H4 (cell line): ENCODE measurements at places on chromosomes 5 and 9. TPM values are rescaled to one million over a fixed set of nuclear protein-coding genes. Genes with fewer than 3 reads are reported as not detected.

DNA sequence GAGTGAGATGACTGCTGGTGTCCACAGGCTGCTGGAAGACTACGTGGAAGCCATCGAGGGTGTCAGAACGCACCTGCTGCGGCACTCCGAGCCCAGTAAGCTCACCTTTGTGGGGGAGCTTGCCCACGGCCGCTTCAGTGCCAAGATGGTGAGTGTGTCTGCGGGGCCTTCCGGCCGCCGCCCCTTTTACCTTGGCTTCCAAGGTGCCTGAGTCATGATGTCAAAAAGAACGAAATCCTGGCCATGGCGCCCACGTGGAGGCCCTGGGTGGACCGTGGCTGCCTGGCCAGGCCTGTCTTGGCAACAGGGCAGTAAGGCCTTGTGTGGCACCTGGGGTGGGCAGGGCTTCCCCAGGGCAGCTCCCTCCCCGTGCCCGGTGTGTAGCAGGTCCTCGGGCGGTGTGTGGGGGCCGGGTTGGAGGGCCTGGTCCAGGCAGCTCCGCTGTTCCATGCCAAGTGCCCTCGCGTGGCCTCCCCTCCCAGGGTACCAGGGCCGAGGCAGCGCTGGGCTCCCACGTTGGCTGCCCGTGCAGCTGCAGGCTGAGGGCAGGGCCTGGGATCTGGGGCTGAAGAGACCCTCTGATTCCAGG, 7.8 kb downstream of the DPP7 start:
- no peak for DNase-seq

GRCh38 chr5:103177543-103177942, 57.4 kb downstream of the PPIP5K2 start:
- DNase-seq = no peak

- peak; percentile 69 for DNase-seq
Observed at GRCh38 chr5:177599731-177600507, at the start of gene B4GALT7. B4GALT7 (plus strand) TSS chr5:177600132; CDS start chr5:177600211, 79 bp downstream.

- DNase-seq = no peak
Observed at GRCh38 chr5:75985077-75985476, 98.1 kb upstream of the SV2C start.

GRCh38 chr5:93018461-93018860, 562.6 kb downstream of the NR2F1-AS1 start:
- DNase-seq = no peak

DNA sequence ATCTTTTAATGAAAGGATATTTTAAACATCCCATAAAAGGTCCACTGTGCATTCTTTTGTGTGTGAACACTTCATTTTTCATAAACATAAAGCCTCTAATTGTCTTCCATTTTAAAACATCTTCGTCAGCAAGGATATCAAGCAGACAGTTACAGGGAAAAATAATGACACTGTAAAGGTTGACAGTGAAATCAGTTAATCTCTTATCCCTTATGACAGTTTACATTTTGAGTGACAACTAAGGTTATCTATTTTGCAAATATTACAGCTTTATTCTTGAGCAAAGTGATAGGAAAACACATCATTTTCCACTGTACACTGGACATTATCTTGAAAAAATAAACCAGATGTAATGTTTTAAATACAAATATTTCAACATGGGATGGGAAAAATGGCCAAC, 28.7 kb upstream of the EFNA5 start:
- no peak for DNase-seq

DNA sequence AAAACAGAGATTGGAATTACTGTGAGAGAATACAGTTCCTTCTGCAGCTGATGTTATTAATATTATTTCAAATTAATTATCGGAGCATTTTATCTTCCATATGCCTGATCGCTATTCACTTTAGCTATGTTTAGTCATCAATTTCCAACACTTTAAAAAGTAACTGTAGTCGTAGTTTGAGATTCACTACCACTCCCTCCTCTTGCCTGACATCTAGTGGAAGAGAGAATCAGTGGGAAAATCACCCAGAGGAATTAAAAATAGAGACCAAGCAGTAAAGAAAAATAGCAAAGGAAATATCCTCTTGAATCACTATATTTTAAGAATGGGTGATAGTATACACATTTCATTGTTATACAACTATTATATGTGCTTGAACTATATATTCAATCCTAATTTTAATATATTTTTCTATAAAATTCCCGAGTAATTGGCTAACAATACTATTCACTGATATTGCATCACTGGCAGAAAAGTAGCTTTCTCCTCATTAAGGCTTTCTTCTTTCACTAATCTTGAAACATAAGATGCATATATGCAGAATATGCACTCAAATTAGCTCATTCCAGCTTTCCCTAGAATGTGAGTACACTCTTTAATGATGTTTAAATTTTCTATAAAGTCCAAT, 708.7 kb downstream of the CDH9 start:
- DNase-seq = peak; percentile 28

DNA sequence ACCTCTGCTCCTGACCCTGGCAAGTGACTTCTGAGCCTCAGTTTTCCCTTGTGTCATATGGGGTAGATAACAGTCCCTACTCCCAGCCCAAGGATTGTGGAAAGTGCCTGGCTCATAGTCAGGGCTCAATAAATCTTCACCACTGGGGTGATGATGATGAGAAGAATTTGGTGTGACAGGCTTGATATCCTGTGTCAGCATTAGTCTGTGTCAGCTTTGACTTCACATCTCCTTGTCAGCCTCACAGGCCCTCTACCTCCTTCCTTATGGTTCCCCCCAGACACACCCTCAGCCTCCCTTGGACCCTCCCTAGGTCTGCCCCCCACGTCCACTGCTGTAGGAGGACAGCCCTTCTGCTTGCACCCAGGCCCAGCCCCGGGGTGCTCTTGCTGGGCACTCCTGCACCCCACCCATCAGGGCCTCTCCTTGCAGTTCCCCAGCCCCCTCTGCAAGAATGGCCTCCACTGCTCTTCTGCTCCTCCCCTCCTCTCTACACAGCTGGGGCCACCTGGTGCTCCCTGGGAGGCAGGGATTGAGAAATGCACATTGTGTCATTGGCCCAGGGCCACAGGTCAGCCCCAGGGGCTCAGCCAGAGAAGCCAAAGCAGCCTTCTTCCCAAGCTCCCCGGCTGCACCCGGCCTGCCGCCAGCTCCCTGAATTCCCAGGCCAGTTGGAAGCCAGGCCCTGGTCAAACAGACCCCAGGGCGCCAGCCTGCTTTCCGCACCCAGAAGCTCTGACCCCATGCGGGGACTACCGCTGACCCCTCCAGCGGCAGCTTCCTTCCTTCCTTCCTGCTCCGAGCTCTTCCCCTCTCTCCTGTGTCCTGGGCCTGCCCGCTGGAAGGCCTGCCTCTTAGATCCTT, 7.7 kb downstream of the FGFR4 start:
- DNase-seq = peak; percentile 84

- DNase-seq = no peak
Observed at GRCh38 chr5:123546657-123547056, 34.7 kb downstream of the CSNK1G3 start.

The TNC gene
- 45.0 and 45.9 TPM in 2 replicates for total RNA-seq

The ADAMTS19 gene
- 39.3 and 45.1 TPM in 2 replicates for total RNA-seq

The CNTNAP3 gene
- 12.8 and 18.6 TPM in 2 replicates for total RNA-seq
